ENCODE measurements at places on chromosomes 12 and 14.

DNA sequence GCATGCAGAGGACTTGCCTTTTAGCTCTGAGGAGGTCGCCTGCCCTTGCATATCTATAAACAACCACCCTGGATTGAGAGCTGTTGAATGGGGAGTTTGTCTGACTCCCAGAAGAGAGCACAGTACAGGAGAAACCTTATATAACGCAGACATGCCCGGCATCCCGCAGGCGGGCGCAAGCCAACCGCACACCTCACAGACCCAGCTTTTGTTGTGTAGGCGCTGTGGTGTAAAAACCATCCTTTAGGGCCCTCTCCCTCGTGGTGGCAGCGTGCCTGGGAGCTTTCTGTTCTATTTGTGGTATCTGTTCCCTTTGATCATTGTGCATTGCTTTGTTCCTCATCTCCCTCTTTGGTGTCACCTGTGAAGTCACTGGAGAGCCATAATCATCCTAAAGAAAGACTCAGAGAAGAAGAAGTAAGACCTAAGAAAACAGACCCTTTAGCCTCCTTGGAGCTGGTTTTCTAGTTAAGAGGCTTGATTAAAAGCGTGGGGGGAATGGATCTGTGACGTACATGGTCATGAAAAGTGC lies 77.7 kb downstream of the ETV6 start:
- no peak for DNase-seq

GRCh38 chr14:83873669-83874068 lies 1656.3 kb upstream of the FLRT2 start:
- no peak for DNase-seq

DNA sequence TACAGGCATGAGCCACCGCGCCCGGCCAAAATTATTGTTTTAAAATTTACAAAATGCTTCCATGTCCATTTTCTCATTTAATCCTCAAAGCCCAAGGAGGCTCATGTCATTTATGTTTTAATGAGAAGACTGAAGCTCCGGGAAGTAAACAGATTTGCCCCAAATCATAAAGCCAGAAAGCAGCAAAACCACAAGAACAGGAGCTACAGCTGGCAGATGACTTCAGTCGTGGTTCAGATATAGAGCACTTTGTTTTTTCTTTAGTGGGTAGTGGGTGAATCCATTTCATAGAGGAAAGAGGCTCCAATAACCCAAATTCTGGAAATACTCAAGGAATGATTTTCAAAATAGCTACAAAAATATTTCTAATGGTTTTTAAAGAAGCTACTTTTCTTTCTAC lies 45.4 kb upstream of the VPS33A start:
- DNase-seq: no peak

GRCh38 chr12:54988402-54989054 lies 4.0 kb upstream of the TESPA1 start:
- peak; percentile 27 for DNase-seq

DNA sequence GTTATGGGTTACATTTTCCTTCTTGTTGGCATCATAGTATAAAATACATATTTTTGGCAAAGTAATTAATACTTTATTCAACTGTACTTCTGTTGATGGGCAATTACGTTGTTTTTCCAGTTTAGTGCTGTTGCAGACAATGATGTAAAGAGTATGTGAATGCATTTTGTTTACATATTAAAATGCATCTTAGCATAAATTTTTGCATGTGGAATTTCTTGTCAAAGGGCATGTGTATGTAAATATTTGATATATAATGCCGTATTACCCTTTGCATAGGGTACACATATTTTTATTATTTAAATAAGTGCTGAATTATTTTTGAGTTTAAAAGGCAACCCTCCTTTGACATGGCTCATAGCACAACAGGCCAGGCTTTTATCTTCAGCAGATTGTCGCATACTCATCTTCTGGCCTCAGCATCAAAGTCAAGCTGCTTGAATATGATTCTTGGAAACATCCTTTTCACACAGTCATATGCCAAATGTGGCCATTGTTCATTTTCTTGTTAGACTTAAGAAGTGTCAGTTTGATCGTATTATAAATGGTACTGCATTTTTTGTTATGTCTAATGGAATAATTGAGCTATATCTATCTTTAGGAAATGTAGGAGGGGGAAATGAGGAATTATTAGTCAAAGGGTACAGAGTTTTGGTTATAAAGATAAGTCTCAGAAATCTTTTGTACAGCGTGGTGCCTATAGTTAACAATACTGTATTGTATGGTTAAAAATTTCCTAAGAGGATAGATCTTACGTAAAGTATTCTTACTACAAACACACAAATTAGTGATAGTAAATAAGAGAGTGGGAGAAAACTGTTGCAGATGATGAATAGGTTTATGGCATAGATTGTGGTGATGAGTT lies 138.5 kb downstream of the FUT8 start:
- DNase-seq: no peak

DNA sequence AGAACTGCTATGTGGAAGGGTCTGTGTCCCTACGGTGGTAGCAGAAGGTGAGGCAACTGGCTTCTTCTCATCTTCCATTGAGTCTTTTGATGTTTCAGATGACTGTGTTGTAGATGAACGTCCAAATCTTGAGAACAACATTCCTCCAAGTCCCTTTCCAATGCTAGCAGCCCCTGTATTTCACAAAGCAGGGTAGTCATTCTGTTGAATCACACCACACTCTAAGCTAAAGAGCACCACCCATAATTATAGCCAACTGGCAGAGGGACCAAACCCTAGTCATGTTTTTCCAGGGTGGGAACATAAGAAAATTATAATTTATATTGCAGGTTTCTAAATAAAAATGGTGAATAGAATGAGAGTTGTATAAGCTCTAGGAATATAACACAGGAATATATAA lies 98.7 kb downstream of the DDHD1 start:
- no peak for DNase-seq

DNA sequence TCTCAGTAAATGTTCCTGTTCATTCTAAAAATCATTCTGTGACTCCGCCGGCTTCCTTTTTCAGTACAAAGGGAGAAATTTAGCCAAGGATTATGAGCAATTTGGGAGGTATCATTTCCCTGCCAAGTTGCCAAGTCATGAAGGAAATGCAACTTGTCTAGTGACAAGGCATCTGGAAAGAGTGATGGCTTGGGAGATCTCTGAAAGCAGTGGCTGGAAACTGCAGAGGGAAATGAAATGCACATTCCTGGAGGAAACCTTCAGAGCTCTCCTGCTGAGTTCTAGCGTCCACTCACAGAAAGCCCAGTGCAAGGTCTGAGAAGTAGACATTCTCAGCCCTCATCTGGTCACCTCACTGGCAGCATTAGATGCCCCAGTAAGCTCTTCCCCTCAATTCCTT lies 91.7 kb downstream of the GALC start:
- DNase-seq: no peak

DNA sequence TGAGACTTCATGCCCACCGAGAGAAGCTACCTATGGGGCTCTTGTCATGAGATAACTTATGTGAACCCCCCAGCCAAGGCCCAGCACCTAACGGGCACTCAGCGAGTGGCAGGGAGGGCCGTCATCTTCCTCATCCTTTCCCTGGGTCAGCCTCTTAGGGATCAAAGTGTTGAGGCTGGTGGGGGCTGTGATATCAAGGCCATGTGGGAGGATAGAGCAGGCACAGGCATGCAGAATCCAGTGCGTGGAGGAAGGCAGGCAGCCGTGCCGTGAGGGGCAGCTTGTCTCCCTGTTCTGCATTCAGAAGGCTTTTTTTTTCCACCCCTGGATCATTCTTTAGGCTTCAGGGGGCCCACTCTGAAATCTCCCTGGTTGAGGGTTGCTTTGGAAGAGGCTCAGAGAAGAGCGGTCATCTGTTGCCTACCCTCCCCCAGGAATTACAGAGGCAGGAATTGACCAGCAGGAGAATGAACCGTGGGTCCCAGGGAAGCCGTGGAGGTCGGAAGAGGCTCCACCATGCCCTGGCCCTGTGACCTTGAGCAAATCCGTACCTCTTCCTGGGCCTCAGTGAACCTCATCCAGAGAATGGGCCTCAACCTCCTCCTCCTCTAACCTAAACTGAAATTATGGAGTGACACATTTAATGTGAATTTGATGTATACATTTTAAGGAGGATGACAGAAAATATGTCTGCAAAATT lies 62.8 kb downstream of the BEGAIN start:
- DNase-seq: no peak

- DNase-seq: no peak
Measured at GRCh38 chr14:55451398-55451797, 11.0 kb upstream of the TBPL2 start.

GRCh38 chr12:116331876-116332275 lies 54.4 kb upstream of the MED13L start:
- peak; percentile 65 for DNase-seq

DNA sequence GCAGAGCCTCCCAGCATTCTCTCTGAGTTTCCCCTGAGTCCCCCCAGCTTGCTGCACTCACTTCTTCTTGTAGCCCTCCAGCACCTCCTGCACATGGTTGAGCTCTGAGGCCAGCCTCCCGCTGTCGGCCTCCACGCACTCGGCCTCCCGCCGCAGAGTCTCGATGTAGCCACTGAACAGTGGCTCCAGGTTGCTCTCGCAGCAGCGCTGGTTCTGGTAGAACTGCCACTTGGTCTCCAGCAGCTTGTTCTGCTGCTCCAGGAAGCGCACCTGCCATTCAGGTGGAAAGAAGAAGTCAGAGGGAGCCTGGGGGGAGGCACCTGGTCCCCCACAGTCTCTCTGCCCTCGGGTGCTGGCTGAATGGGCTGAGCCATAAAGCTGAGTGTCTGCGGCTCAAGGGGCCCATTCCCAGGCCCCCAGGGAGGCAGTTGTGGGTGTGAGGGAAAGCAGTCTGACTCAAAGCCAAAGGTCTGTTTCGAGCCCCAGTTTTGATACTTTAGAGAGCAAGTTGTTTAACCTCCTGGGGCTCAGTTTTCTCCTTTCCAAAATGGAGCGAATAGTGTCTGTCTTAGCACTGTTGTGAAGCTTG lies 2.3 kb downstream of the KRT85 start:
- no peak for DNase-seq

- no peak for DNase-seq
Measured at GRCh38 chr12:88144546-88145468, 2.7 kb downstream of the TMTC3 start.

- no peak for DNase-seq
Measured at GRCh38 chr12:91196436-91196835, 13.8 kb upstream of the DCN start.

- DNase-seq: peak; percentile 38
Measured at GRCh38 chr12:89236237-89236636, 116.1 kb downstream of the DUSP6 start.

DNA sequence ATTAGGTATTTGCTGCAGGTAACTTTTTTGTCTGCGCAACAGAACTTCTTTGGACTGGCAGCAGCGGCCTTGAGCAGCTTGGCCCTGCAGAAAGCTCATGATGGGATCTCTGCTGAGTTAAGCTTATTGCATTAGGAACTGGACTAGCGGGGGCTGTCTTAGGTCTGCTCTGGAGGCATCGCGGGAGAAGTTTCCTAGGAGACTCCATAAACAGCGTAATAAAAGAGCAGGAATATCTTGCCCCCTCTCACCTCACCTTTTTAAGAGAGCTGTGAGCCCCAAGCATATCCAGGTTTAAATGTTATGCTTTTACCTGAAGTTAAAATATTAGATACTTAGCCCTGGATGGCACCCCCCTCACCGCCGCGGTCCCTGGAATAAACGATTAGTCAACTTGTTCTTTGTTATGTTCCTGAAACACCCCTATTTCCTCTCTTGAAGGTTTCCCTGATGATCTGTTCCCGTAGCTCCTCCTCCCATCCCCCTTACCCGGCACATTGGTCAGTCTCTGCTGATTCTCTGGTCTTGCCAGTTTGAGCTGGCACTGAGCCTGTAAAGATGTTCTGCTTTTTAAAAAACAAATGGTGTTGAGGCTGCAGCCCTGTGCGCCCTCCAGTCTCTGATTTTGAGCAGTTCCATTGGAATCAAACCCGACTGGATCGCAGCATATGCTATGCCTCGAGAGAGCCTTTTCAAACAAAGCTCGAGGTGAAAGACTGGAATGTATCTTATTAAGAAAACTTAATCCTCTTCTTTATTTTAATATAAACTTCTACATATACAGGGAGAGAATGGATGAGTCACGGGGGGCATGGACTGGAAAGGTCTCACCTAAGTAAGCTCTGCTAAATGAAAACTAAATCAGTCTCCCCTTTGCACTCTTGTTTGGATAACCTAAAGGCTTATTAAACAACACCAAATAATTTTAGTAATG lies 1.9 kb downstream of the MLXIP start:
- DNase-seq: peak; percentile 92

DNA sequence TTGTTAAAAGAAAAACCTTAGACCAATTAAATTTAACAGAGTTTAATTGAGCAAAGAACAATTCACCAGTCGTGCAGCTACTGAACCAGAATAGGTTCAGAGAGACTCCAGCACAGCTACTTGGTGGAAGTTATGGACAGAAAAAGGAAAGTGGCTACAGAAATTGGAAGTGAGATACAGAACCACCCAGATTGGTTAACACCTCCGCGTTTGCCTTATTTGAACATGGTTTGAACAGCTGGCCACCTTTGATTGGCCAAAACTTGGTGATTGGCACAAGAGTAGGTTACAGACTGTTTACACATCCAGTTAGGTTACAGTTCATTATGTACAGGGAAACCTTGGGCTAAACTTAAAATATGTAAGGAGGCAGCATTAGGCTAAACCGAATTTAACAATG lies 54.9 kb downstream of the SRGAP1 start:
- DNase-seq: no peak

- DNase-seq: no peak
Measured at GRCh38 chr12:22313963-22314330, 20.6 kb downstream of the ST8SIA1 start.

- DNase-seq: peak; percentile 25
Measured at GRCh38 chr14:81625343-81625742, 91.7 kb upstream of the SEL1L start.

DNA sequence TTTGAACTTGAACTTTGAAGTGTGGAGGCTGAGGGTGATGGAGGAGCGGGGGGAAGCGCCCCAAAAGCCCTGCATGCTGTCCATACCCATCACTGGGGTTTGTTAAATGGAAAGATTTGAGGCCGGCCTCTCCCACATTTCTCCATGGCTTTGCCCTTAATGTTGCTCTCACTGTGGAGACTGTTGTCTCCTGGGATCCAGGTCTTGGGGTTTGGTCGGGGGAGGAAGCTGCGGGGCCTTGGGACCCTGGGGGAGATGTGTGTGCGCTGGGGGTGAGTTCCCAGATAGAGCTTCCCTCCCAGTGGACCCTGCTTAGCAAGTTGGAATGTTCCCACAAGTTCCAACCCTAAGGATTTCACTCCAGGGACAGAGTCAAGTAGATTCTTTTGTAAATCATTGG lies 28.0 kb upstream of the LRTM2 start:
- DNase-seq: no peak

GRCh38 chr14:73725116-73726024 lies 11.2 kb upstream of the PNMA1 start:
- no peak for DNase-seq

GRCh38 chr12:46160101-46160980 lies 108.5 kb downstream of the SLC38A1 start:
- DNase-seq: no peak
